ENCODE measurements at places on chromosomes 7 and 10. TPM values are rescaled to one million over a fixed set of nuclear protein-coding genes. Genes with fewer than 3 reads are reported as not detected.

Gene TMEM168
- 10.7 TPM for total RNA-seq

Gene GPR37
- 0.62 TPM for total RNA-seq

Gene ELAPOR2
- total RNA-seq = 0.14 TPM

Gene NOBOX
- total RNA-seq = not detected

Gene NKX2-3
- 0.06 TPM for total RNA-seq

Gene C7orf57
- 0.25 TPM for total RNA-seq

Gene ZPBP
- total RNA-seq = not detected

Gene PDE1C
- 7.1 TPM for total RNA-seq

Gene OR2A1
- total RNA-seq = not detected

Gene C10orf53
- not detected for total RNA-seq

Gene OGDHL
- 0.15 TPM for total RNA-seq

Gene STMP1
- 32.0 TPM for total RNA-seq

Gene LIPA
- 55.2 TPM for total RNA-seq
